Activated naive CD4-positive, alpha-beta T cell treated with anti-CD3 and anti-CD28 coated beads, Interleukin-2, amount 50 U/mL, for 72 hours (primary cell): ENCODE measurements at places on chromosomes 4 and X.

GRCh38 chrX:116801943-116802342, 339.2 kb upstream of the CT83 start:
- no peak for DNase-seq

GRCh38 chr4:19739101-19739651, 512.5 kb upstream of the SLIT2 start:
- DNase-seq: no peak

DNA sequence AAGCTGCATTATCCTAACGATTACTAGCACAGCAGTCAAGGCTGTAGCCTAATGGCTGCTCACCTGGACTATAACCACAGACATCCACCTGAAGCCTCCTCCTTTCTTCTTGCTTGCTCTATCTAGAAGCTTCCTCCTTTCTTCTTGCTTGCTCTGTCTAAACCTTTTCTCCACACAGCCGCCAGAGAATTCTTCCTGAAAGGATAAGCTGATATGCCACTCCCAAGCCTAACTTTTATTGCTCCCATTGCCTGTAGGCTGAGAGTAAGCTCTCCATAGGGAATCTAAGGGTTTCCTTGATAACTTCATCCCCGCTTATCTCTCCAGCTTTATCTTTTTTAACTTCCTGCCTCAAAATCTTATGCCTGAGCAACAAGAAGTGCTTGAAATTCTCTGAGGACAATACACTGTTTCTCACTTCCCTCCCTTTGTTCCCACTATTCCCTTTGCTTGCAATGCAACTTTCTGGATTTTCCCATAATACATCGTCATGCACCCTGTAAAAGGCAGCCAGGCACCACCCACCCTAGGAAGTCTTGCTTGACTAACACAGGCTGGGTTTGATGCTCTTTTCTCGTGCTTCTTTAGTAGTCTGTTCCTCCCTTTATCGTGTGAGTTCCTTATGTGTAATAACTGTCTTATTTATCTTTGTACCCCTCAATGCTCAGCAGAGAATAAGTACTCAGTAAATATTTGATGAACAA, 1.4 kb upstream of the LRIT3 start:
- DNase-seq: no peak

DNA sequence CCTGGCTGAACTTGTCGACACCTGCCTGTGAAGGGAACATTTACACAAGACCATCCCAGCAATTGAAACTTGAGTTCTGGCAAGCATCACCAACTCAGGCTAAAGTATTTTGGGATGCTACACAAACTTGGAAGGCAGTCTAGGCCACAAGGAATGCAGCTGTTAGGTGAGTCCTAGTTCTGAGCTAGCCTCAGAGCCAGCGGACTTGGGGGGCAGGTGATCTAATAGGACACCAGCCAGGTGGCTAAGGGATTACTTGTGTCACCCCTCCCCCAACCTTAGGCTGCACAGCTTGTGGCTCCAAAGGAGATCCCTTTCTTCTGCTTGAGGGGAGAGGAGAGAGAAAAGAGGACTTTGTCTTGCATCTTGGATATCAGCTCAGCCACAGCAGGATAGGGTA, 62.3 kb upstream of the DKK2 start:
- DNase-seq: no peak

- DNase-seq: no peak
Observed at GRCh38 chr4:39367166-39367565, 1.0 kb upstream of the RFC1 start.

DNA sequence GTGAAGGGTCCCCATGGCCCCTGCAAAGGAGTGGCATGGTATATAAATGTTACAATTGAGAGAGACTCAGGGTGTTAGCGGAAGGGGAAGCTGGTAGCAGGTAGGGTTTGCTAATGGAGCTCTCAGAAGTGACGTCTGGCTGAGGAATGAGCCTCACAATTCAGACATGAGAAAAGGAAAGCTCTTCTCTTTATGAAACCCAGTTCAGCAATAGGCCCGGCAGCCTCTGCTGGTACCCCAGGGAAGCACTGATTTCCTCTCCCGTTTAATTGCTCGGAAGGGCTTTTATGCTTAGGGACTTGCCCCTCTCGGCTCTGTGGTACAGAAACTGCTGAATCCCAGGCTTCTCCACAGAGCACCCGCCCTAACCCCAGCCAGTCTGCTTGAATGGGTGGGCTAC, 19.4 kb upstream of the AFAP1 start:
- no peak for DNase-seq

DNA sequence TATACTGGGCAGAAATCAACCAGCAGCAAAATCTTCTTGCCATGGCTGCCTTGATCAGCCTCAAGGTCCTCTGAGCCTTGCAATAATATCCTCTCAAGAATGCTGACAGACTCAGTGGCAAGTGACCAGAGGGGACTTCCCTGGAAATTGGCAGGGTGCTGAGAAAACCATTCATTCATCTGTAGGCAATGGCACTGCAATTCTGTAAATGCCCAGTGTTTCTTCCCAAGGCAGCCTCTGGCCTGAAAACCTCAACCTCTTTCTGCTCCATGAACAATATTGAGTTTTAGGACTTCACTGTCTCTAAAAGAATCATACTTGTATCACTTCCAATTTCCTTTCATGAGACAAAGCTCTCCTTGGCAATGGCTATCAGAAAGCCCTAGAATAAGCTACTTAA, 754.3 kb upstream of the TENM3 start:
- DNase-seq: no peak

GRCh38 chr4:54320826-54321685, 92.0 kb downstream of the PDGFRA start:
- DNase-seq: no peak

DNA sequence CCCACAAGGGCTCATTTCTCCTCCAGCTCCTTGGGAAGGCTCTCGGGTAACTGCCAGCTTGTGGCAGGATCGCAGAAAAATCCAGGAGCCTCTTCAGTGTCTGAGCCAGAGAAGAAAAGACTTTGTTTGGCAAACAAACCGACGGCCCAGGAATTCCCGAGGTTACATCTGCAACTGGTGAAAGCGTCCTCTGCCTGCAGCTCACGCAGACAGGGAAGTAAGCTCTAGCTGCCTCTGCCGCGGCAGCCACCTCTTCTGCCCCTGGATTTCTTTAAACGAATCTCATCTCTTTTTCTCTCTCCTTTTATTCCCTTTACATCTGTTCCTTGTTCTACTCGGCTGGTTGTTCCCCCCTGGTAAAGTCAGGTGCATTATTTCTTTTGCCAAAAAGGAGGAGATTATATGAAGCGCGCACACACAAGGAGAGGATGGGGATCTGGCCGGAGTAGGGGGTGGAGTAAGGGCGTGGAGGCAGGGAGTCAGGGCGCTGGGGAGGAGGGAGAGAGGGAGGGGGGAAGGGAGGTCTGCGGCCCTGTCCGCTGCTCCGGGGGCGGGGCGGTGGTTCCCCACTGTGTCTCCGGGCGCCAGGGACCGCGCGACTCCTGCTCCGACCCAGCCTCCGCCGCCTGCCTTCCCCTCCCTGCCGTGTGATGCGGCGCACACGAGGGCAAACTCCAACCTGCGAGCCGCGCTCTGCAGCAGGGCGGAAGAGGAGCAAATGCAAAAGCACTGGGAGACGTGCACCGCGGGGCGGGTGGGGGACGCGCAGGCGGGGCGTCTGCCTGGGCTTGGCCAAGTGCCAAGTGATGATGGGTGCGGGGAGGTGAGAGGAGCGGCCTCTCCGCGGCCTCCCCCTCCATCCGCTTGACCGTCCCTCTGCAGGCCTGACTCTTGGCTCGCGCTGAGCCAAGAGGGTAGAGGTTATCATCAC, at the start of gene DCHS2:
Gene DCHS2 (minus strand): TSS at position 459 of the 931 bp plus-strand sequence. CDS start 444 bp downstream, at position 15.
- no peak for DNase-seq

GRCh38 chr4:16139066-16139945, 55.5 kb upstream of the PROM1 start:
- DNase-seq: no peak

DNA sequence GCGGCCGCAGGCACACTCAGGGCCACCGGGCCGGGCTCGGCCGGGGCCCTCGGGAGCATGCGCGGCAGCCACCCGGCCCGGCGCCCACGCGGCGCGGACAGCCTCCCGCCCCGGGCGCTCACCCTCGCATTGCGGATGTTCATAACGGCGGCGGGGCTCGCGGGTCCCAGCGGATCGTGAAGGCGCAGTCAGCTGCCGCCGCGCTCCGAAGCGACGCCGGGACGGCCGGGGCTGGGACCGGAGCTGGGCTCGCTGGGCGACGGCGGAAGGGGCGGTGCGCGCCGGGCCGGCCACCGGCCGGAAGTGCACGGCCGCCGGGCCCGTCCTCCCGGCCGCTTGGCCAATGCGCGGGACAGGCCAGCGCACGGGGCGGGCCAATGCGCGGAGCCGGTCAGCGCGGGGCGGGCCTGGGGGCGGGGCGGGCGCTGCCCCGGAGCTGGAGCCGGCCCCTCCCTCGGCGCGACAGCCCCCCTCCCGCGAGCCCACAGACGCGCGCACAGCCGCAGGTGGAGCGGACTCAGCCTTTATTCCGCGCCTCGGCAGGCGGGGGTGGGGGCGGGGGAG, at the start of gene NAA10:
Gene NAA10 (minus strand): TSS at position 276 of the 564 bp plus-strand sequence. CDS start 133 bp downstream, at position 143.
- peak; percentile 83 for DNase-seq

DNA sequence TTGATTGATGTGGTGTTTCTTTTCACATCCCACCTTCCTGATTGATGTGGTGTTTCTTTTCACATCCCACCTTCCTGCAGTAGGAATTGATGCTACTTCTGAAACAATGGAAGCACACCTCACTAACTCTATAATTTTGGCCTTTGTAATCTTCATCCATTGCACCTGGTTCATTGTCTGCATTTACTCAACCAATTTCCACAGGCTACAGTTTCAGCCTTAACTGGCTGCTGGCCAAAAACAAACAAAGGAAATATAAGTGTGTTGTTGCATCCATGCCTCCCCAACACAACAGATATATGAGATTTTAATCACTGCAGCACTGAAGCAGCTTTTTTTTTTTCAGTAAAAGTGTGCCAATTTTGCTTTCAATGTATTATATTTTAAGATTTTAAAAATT, 867.6 kb upstream of the PCDH7 start:
- no peak for DNase-seq

DNA sequence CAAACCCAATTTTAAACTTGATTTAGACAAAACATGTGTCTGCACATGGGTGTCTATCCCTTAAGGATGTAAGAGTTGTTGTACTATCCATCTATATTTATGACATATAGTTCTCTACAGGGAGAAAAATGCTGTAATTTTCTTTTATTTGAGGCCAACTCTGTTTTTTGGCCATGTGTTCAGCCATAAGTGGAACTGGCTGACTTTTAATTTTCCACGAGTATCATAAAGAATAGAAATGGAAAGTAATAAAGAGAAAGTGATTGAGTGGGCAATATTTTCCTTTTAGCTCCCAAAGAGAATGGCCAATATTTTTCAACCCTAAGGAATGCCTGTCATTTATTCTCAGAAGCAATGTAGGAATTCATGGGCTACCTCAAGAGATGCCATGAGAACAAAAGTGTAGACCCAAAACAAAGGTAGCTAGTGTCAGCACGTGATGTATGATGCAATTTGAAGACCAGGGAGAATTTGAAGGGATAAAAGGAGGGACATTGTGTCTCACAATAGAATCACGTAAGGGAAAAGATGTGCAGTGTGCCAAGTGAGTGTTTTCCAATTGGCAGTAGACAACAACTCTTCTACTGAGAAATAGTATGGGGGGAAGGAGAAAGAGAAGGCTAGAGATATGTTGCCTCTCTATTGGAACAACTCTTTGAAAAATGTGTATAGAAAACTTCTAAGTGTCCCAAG, 27.8 kb upstream of the MXRA5 start:
- no peak for DNase-seq

DNA sequence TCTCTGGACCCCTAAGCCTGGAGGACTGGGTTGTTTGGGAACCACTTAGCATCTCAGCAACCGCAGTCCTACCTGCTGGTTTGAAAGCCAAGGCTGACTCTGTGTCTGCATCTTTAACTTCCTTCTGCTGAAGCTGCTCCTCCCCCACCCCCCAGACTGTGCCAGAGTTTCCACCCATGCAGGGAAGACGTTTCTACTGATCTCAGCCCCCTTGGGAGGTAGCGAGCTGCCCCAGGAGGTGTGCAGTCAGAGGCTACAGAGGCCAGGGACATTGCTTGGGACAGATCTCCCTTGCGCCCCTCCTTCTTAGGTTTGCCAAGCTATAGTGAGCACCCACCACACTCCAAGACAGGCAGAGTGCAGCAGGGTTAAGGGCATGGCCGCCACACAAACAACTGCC, 4.7 kb upstream of the FATE1 start:
- DNase-seq: no peak

DNA sequence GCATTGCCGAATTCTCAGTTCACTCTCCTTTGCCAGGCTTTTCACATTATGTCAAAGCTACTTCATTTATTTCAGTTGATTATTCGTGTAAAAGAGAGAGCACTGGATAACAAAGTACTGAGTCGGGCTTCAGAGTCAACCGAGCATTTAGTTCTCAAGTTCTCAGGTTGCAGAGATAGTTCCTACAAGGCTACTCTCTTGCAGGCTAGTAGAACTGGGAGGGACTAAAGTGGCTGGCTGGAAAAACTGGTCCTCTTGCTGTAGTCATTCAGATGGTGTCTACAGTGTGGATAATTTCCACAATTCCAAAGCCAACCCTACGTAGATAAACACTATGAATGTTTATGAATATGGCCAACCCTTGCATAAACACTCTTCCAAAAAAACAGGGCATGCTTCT, 4.6 kb upstream of the CCNG2 start:
- DNase-seq: no peak

DNA sequence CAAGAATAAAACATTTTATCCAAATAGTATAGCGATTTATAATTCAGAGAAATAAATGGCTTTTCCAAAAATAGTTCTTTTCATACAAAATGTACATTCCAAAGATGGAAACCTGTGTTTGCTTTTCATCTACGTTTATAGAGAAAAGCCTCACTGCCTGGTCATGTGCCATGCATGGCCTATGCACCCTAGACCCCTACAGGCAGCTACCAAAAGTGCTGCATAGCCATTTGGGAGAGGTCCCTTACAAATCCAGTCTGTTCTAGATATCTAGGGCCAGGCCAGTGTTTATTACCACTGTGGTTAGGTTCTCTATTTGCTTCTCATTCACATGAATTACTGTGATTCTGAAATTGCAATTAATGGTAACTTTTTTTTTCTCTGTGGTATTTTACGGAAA, 17.2 kb downstream of the HMGB2 start:
- no peak for DNase-seq

- no peak for DNase-seq
Observed at GRCh38 chrX:121858867-121859647, 811.6 kb downstream of the GLUD2 start.

DNA sequence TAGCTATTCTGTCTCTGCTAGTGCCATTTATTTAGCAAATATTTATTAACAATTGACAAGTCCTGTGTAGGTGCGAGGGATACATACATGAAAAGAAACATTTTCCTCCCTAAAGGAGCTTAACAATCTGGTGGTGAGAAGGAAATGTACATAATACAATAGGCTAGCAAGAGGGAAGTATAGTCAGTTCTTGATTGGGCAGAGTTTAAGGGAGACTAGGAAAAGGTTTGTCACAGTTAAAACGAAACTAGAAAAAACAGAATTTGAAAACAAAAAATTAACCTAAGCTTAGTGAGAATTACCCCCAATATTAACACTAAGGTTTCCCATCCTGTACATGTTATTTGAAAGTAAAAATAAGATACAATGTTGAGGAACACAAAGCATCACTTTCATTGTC, 8.6 kb upstream of the MAML3 start:
- DNase-seq: no peak

- DNase-seq: no peak
Observed at GRCh38 chr4:148094149-148094548, 348.1 kb downstream of the NR3C2 start.
